ENCODE measurements at places on chromosomes 4 and X.

GRCh38 chr4:53535567-53535966 lies 55.7 kb downstream of the LNX1 start:
- no peak overlapping the region for H3K4me3 ChIP-seq
- H3K27me3 ChIP-seq: peaks cover 28% of the 10 kb centered on the region
- no peaks in the 10 kb centered on the region for H3K36me3 ChIP-seq
- DNase-seq: no peak
- H3K27ac ChIP-seq: no peak overlapping the region

DNA sequence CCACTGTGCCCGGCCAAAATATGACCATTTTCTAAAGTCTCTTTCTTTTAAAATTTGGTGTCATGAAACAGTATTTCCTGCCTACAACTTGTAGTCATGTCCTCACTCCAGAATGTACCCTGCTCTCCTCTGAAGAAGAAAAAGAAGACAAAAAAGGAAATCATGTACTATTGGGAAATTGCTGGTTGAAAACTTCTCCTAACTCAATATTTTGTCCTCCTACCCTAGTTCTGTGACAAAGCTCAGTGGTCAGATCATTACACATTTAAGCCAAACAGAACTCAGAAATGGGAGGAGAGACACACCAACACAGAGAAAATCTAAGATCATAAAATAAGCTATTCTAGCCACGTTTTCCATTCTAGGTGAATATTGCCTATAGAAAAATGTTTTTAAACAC lies 127.7 kb downstream of the IRF2 start:
- H3K36me3 ChIP-seq: peaks cover 10% of the 10 kb centered on the region
- H3K4me3 ChIP-seq: no peak overlapping the region
- peaks cover 21% of the 10 kb centered on the region for H3K4me1 ChIP-seq
- H3K27me3 ChIP-seq: peaks cover 30% of the 10 kb centered on the region

- no peak overlapping the region for H3K4me3 ChIP-seq
- no peak for DNase-seq
- H3K27me3 ChIP-seq: no peaks in the 10 kb centered on the region
- H3K36me3 ChIP-seq: no peaks in the 10 kb centered on the region
- H3K4me1 ChIP-seq: no peaks in the 10 kb centered on the region
These were observed 103.8 kb downstream of the SHOX start for GRCh38 chrX:734362-734761.

DNA sequence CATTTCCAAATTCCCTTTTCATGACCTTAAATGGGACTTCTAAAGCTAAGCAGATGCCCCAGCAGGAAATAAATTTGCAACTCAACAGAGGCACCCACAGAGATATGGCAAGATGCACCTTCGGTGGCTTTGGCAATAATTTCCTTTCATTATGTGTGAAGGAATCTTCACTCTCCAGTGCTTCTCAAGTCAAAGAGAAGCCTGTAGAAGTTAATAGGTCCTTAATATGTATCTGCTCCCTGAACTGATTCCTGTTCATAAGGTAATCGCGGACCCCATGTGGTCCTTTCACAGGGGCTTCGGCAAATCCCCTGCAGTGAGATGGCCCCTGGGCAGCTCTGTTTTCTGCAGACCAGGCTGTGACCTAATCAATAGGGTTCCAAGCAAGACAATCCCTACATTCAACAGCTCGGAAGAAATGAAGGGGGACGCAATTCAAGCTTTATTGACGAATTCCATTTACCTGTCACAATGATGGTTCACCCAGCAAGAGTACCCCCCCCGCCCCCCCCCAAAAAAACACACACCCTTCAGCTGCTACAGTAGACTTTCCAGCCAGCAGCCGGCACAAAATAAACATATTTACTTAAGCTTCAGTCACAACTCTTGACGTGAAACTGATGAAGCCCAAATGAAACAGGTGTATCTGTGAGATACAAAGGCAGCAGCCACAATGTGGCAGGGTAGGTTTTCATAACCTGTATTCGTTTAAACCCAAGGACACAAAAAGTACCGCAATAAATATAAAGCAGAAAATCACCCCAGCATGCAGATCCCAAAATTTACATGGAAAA lies 35.3 kb downstream of the FAT1 start:
- no peak for DNase-seq
- no peak overlapping the region for H3K4me3 ChIP-seq
- H3K36me3 ChIP-seq: no peaks in the 10 kb centered on the region
- H3K4me1 ChIP-seq: no peaks in the 10 kb centered on the region

GRCh38 chrX:108299101-108299591 lies 139.1 kb downstream of the COL4A6 start:
- no peak overlapping the region for H3K27ac ChIP-seq
- peaks cover 7% of the 10 kb centered on the region for H3K27me3 ChIP-seq
- no peak overlapping the region for H3K4me3 ChIP-seq
- H3K36me3 ChIP-seq: peaks cover 3% of the 10 kb centered on the region

DNA sequence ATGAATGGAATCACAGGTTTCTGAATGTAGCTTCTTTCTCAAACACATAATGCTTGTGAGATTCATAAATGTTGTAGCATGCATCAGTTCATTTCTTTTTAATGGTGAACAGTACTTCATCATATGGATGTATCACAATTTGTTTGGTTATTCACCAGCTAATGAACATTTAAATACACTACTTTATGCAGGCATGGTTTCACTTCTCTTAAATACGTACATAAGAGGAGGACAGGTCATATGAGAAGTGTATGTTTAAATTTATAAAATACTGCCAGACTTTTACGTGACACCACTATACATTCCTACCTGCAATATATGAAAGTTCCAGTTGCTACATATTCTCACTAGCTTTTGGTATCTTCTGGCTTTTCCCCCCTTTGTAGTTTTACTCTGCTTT lies 65.4 kb downstream of the ANKRD17 start:
- no peak for DNase-seq
- peaks cover 19% of the 10 kb centered on the region for H3K4me1 ChIP-seq
- no peak overlapping the region for H3K4me3 ChIP-seq
- no peaks in the 10 kb centered on the region for H3K27me3 ChIP-seq
- peaks cover 30% of the 10 kb centered on the region for H3K36me3 ChIP-seq
- H3K27ac ChIP-seq: peak overlapping the region; percentile 79

GRCh38 chr4:186772936-186773487 lies 49.4 kb upstream of the FAT1 start:
- no peak overlapping the region for H3K4me3 ChIP-seq
- DNase-seq: no peak
- H3K4me1 ChIP-seq: no peaks in the 10 kb centered on the region
- H3K27me3 ChIP-seq: no peaks in the 10 kb centered on the region

GRCh38 chrX:72308566-72309296 lies 3.0 kb upstream of the CITED1 start:
- peaks cover 60% of the 10 kb centered on the region for H3K27me3 ChIP-seq
- H3K4me1 ChIP-seq: peaks cover 20% of the 10 kb centered on the region

DNA sequence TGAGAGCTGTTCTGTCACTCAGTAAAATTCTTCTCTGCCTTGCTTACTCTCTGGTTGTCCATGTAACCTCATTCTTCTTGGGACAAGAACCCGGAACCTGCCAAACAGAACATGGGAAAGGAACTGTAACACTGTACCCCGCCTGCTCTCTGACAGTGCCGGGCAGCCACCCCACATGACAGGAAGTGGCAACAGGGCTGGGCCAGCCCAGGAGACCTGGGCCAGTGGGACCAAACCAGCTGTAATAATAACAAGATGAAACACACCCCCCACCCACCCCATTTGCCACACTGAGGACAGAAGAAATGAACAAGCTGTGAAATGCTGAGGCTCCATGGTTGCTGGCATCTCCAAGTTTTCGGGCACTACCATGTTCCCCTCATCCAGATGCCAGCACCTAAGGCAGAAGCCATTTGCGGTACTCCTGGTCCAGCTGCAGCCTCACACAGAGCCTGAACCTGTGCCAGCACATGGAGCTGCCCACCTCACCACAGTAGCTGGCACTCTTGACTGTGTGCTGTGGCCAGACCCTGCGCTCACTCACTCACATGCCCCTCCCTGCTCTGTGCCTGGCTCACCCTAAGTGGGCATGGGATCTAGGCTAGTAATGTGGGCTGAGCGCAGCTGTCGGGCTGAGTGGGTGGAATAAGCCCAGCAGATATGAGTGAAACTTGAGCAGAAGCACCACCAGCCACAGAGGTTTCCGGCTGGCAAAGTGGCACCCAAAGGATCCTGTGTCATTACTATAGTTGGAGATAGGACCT lies 126.2 kb upstream of the UGT8 start:
- no peaks in the 10 kb centered on the region for H3K36me3 ChIP-seq
- no peaks in the 10 kb centered on the region for H3K27me3 ChIP-seq
- no peak for DNase-seq
- no peak overlapping the region for H3K27ac ChIP-seq
- no peak overlapping the region for H3K4me3 ChIP-seq

DNA sequence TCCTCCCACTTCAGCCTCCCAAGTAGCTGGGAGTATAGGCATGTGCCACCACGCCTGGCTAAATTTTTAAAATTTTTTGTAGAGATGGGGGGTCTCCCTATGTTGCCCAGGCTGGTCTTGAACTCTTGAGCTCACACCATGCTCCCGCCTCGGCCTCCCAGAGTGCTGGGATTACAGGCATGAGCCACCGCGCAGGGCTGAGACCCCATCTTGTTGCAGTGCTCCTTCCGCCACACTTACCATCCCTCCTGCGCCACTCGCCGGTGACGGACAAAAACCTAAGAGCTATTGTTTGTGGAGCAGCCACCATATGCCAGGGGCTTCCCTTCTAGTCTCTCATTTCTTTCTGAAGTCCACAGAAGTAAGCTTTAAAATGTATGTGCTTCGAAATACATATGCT lies 34.5 kb downstream of the NSG1 start:
- H3K4me1 ChIP-seq: peaks cover 8% of the 10 kb centered on the region
- H3K27me3 ChIP-seq: no peaks in the 10 kb centered on the region
- DNase-seq: no peak
- no peak overlapping the region for H3K27ac ChIP-seq
- H3K4me3 ChIP-seq: no peak overlapping the region

DNA sequence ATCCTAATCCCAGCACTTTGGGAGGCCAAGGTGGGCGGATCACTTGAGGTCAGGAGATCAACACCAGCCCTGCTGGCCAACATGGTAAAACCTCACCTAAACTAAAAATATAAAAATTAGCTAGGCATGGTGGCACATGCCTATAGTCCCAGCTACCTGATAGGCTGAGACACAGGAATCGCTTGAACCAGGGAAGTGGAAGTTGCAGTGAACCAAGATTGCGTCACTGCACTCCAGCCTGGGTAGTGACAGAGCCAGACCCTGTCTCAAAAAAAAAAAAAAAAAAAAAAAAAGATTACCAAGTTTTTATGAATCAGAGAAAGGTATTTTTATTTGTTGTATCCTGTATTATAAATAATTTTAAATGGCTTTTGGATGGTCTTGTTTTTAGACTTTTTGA lies 15.1 kb downstream of the TRAPPC11 start:
- DNase-seq: no peak
- H3K4me3 ChIP-seq: no peak overlapping the region
- H3K36me3 ChIP-seq: peaks cover 71% of the 10 kb centered on the region
- H3K27me3 ChIP-seq: no peaks in the 10 kb centered on the region

- H3K4me3 ChIP-seq: no peak overlapping the region
- H3K36me3 ChIP-seq: no peaks in the 10 kb centered on the region
- no peak for DNase-seq
- H3K4me1 ChIP-seq: no peaks in the 10 kb centered on the region
- H3K27ac ChIP-seq: no peak overlapping the region
These were observed 46.4 kb upstream of the KCTD8 start for GRCh38 chr4:44494810-44495701.
